Breast epithelium (tissue), 4 donors: ENCODE measurements at places on chromosomes 5 and 9.

- no peak for DNase-seq
Observed at GRCh38 chr9:4741365-4742089, 525 bp upstream of the AK3 start.

DNA sequence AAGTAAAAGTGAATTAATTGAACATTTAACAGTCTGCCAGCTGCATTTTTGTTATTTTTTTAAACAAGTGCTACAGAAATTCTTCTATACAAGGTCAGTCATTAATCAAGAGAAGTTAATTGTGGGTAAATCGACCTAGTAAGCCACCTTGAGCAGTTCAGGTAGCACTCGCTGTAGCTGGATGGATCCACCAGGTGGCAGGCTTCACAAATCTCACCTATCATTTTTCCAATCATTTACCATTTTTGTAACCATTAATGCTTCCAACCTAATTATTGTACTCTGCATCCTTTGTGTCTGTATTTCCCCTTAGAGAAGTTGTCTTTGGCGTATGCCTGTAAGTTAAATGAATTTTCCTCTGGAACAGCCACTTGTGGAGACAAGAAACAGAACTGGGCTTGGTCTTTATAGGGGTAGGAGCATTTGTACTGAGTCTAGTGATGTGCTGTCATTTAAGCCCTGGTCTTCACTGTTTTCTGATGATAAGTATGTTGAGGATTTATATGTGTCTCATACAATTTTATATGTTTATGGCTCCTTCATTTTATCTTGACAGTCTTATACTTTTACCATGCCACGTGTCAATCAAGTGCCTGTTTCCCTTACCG lies 39.5 kb downstream of the CD180 start:
- no peak for DNase-seq

- no peak for DNase-seq
Observed at GRCh38 chr9:91732187-91733005, 217.6 kb downstream of the ROR2 start.

DNA sequence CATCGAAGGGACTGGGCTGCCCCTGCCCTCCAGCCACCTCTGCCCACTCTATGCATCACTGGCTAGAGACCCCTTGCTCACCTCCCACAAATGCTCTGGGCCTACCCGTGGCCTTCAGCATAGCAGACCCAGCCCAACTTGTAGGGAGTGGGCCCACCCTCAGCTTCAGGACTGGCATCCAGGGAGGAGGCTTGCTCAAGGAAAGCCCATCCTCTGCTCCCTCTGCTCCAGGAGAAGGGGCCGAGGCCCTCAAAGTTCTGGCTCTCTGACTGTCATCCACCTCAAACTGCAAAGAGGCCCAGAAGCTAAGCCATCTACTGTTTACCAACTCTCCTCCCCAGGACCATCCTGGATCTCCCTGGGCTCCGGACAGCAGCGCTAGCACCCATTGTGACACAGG lies 84.5 kb downstream of the C5orf15 start:
- DNase-seq = no peak

GRCh38 chr5:179251276-179251969 lies 93.8 kb downstream of the ADAMTS2 start:
- DNase-seq = no peak

DNA sequence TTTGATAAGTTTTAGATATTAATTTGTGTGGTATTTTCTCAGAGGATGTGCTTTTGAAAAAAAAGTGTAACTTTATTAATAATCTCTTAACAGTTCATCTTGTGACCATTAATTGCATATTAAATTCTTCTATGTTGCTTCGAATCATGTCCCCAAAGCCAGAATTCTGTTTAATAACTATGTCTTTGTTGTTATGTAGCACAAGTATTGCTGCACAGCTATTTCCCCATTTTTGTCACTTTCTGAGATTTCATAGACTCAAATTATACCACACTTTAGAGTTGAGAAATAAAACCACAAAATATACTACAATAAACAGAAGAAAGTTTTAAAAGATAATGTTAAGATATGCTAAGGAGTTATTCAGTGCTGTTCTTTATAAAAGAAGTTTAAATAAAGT lies 2.8 kb downstream of the MEF2C start:
- DNase-seq = no peak

DNA sequence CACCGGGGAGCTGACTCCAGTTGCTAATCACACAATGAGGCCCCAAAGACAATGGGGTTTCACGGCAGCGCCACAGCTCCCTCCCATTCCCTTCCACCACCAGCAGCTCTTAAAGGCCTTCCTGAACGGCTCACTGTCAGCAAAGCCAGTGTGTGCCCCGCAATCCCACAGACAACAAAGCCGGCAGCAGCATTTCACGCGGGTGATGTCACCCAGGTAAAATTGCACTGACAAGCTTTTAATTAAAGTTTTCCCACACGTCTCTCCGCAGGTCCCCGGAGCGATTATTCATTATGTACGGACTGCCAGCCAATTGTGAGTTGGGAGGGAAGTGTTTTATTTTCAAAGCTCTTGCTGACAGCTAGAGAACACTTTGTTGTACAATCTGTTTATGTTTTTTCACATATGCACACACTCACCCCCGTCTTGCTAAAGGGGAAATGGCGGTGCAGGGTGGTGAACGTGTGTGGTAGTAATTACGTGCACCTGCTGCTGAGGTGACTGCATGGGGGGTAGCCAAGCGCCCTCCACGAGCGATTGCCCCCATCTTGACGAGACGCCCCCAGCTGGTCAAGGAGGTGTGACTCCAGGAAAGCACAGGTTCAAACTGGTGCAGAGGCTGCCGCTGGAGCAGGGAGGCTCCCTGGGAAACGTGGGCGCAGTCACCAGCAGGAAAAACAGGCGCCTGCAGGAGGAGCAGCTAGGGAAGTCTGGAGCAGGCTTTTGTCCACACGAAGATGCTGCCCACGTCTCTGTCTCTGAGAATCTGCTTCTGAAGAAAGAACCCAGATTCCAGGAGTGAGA lies 65.0 kb downstream of the IRX2 start:
- no peak for DNase-seq

- no peak for DNase-seq
Observed at GRCh38 chr5:32044434-32044833, 129.7 kb downstream of the GOLPH3 start.

DNA sequence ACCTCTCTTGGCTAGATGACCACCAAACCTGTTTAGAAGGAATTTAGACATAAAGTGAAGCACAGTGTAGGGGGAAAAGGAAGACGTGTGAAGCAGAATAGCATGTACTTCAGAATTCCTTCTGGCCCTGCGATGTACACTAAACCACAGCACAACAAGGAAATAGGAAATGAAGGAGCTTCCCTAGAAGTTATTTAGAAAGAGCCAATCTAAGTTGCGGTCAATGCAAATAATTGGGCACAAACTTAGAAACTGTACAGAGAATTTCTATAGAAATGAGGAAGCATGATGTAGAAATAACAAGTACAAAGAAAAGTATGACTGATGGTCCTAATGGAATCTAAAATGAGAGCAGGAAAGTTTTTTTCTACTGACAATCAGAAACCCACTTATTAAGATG lies 41.5 kb downstream of the ANKRD55 start:
- DNase-seq = no peak

GRCh38 chr9:78905986-78906755 lies 609.2 kb downstream of the PSAT1 start:
- DNase-seq = no peak
